ENCODE measurements at places on chromosomes 3 and 15.

DNA sequence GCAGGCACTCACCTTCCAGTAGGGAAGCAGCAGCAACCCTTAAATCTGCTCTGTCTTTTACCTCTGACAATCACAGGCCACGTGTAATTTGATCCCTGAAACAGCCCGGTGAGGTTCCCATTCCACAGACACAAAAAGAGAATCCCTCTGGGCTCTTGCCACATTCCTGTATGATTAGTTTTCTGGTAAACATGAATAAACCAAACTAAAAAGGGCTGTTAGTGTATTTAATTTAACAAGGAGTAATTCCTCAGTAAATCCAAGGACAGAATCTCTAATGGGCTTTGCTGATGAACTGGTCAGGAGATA is 186.9 kb downstream of the FAM43A start:
- no peak for DNase-seq

GRCh38 chr3:25603703-25604102 is 61.0 kb downstream of the TOP2B start:
- no peak for DNase-seq

DNA sequence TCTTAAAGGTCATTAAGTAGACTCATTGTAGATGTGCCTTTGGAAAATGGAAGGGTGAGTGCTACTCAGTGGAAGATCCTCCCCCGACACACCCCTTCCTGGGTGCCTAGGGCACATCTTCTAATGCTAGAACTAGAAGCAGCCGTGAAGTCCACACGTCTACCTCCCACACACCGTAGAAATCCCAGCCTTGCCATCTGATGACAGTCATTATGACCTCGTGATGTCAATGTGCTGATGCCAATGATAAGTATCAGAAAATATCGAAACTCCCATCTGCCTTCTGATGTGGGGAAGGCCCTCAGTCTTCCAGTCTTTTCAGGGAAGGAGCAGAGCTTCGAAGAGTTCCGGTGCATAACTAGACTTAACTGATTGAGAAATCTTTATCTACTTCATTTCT is 282.1 kb upstream of the ROPN1 start:
- DNase-seq, result no peak

GRCh38 chr3:138775254-138775595 is 59.5 kb downstream of the PIK3CB start:
- no peak for DNase-seq

GRCh38 chr3:66582721-66583423 is 82.0 kb upstream of the LRIG1 start:
- DNase-seq, result peak; percentile 14

- no peak for DNase-seq
Observed at GRCh38 chr15:101044625-101045235, 125.6 kb downstream of the LRRK1 start.

- no peak for DNase-seq
Observed at GRCh38 chr3:100879195-100879810, 113.9 kb downstream of the ABI3BP start.

GRCh38 chr3:52396011-52396906 is 48.6 kb downstream of the SEMA3G start:
- DNase-seq, result no peak
